Left lung (tissue), 14 donors: ENCODE measurements at places on chromosomes 5 and 9. TPM values are rescaled to one million over a fixed set of nuclear protein-coding genes. Genes with fewer than 3 reads are reported as not detected.

Gene CMYA5
- 11.1 TPM for polyA plus RNA-seq

Gene PCDHGA12
- 2.6 TPM for polyA plus RNA-seq

Gene F2RL2
- polyA plus RNA-seq = 0.35 TPM

Gene SLC34A1
- polyA plus RNA-seq = 1.7 TPM

GRCh38 chr9:126692759-126693427 is 79.2 kb downstream of the LMX1B start:
- DNase-seq = no peak

DNA sequence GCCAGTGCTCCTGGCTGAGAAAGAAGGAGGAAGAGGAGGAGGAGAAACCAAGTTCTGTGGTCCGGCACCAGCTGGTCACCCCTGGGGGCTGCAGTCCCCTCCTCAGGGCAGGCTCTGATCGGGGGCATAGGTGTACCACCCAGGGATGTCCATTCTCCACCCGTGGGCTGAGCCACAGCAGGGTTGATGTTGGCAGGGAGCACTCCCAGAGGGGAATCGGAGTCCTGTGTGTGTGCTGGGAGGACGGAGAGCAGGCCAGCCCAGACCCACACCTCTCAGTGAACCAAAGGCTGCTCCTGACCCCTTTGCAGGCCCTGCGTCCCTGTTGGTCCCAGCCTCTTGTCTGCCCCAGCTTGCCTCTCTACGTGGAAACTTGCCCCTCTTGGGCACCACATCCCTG is 4.6 kb upstream of the ADAMTSL2 start:
- DNase-seq = no peak

DNA sequence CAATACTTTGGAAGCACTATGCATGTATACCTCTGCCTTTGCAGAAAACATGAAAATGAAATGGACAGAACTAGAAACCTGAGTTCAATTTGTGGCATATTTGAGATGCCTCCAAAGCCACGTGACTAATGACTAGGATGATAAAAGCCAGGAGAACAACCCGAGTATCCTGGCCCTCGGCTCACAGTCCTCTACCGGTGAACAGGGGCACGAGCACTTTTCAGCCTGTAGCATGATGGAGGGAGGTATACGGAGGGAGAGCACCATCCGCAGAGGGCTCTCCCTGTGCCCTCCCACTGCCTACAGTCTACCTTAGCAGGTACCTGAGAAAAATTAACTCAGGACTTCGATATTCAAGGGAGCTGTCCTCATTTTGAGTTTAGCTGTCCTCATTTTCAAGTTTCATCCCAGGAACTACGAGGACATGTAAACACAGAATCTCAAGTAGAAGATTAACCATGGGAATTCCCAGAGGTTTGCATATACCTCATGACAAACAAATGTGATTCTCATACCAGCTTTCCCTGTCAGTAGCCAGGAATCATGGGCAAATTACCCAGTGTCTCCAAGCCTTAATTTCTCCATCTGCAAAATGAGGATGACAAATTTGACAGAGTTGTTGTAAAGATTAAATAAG is 249.3 kb downstream of the DNAH5 start:
- DNase-seq = no peak

DNA sequence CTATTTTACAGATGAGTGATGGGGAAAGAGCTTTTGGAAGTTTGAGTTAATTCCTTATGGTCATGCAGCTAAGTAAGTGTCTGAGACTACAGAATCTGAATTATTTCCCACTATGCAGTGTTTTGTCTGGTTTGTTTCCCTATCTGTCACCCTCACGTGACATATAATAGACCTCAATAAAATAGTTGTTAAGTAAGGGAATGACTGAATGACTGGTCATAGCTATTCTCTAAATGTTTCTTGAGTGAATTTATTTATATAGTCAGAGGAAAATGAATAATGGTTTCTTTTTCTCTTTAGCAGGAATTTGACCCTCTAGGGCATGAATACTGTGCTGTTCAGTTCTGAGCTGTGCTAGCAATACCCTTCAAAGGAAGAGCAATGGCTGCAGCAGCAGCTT is 10.3 kb downstream of the TRIM32 start:
- no peak for DNase-seq

GRCh38 chr5:170342153-170342725 is 44.7 kb upstream of the LCP2 start:
- no peak for DNase-seq
